Activated CD4-positive, alpha-beta T cell treated with anti-CD3 and anti-CD28 coated beads for 24 hours (primary cell): ENCODE measurements at places on chromosomes 12 and 14.

DNA sequence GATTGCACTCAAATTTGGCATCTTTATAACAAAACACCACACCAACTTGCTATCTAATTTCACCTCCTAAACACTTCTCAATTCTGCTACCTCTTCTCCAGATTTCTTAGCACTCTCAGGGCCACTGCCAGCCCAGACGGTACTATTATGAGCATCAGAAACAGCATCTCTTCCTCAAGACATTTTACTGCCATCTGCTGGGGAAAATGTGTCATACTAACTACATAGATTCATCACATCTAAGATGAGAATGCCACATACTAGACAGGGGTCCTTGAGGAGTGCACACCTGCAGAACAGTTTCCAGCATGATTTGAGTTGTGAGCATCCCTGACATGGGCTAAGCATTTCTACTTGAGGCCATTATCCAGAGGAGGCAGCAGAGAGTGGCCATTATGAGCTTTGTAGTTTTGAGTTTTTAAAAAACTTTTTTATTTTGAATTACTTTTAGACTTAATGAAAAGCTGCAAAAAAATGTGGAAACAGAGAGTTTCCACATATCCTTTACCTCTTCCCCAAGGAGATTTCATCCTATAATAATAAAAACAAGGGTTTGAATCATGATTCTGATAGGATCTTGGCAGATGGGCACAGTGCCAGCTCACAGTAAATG, 15.1 kb upstream of the GRIP1 start:
- DNase-seq, result peak; percentile 18

- DNase-seq, result no peak
Measured at GRCh38 chr12:38682521-38682920, 222.9 kb downstream of the CPNE8 start.

DNA sequence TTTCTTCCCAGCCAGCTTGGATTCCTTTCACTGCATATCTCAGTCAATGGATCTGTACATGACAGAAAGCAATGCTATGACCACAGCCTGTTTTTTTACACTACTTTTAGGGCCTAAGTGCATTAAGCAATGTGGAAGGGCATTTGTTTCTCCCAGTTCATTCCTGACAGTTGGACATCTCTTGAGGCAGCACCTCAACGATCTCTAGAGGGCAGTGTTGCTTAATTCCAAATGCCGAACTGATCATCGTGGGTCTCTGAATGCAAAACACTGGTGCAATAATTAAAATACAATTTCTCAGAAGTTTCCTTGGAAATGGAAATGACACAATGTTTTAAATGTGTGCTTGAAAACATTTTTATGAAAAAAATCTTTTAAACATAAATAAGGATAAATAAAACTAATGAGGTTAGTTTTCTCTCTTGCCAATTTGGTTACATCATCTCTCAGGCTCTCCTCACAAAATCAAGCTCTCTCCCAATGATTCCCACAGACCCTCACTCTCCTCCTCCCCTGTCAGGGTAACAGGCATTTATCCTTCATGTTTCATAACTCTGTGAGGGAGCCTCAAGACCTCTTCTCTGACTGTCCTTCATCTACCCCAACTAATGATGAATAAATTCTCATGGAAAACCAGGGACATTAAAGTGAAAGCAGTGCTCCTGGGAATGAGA, 192.4 kb upstream of the SLC16A7 start:
- DNase-seq, result no peak

DNA sequence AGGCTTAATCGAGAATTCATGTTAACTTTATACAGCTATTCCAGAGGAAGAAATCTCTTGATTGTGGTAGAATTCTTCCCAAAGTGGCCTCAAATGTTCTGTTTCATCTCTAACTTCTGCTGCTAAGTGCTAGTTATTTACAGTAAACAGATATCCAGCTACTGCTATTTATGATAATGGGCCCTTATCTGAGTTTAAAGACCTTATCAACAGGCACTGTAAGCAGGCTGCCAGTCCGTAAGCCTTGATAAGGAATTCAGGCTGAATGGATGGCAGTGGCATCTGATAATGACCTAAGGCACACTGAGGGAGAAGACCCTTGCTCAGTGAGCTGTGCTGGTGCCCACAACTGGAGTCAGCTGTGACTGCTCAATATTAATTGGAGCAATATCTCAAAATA, 59.0 kb downstream of the PAX9 start:
- DNase-seq, result no peak

DNA sequence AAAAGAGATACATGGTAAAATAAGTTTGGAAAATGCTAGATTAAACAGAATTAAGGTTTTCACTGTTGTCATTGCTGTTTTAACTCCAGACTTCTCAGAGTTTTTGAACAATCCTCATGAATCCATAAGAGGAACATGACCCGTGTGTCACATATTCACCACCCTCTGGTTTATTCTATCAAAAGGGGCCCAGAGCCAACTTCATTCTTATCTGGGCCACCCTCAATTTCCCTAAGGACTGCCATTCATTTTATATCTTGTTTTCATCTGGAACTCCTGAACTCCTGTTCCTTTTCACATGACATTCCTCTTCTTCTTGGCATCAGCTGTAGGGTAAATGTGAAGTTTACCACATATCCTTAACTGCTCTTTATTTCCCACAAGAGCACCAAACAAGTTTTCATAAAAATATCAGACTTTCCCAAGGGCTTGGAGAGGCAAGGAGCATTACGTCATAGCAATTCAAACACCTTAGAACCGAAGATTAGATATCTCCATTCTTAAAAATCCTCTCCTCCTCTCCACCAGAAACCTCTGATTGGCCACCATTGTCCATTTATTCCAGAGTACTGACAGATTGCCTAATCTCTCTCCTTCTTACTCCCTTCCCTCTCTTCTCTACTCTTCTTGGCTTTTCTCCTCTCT, 225.2 kb downstream of the SEC23A start:
- no peak for DNase-seq

DNA sequence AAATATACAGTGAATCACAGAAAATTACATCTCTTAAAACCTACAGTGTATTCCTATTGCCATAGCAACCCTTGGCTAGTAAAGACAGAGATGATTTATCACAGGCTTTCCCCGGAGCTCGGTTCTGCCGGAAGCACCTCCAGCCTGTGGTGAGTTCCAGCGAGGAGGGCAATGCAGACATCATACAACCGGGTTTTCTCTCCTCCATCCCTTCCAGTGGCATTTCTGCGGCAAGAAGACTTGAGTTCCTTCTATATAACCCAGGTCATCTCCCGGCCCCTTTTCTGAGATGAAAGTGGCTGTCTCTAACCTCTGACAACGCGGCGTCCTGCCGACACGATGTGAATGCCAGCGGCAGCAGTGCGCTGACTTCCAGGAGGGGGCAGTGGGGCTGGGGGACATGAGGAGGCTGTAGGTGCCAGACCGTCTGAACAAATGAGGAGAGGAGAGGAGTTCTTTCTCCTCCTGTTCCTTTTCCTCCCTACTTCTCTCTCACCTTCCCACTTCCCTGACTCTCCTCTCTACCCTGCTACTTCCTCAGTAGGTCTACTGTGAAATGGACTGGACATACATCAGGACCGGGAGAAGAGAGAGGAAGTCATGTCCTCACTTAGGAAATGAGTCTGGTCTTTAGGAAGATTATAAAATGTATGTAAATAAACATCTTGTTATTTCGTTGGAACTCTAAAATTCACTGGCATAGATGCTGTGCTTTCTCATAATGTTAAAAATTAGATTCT, 68.6 kb upstream of the MAX start:
- DNase-seq, result peak; percentile 23

GRCh38 chr12:5921966-5922899, 22.8 kb downstream of the ANO2 start:
- DNase-seq, result no peak

DNA sequence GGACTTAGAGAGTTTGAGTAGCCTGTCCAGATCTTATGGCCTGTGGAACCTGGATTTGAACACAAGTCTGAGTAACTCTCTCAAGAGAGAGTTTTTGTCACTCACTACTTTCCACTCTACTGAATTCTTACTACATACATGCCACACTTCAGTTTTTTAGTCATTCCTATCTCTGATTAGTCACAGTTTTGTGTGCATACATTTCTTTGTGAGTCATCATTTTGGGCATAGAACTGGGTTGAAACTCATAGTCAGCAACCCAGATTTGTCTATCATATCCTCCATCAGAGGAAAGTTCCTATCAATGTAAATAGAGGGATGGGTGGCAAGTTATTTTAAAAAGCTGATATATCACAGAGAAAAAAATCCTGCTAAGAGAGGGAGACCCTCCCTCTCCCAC, 42.9 kb downstream of the FLRT2 start:
- no peak for DNase-seq

DNA sequence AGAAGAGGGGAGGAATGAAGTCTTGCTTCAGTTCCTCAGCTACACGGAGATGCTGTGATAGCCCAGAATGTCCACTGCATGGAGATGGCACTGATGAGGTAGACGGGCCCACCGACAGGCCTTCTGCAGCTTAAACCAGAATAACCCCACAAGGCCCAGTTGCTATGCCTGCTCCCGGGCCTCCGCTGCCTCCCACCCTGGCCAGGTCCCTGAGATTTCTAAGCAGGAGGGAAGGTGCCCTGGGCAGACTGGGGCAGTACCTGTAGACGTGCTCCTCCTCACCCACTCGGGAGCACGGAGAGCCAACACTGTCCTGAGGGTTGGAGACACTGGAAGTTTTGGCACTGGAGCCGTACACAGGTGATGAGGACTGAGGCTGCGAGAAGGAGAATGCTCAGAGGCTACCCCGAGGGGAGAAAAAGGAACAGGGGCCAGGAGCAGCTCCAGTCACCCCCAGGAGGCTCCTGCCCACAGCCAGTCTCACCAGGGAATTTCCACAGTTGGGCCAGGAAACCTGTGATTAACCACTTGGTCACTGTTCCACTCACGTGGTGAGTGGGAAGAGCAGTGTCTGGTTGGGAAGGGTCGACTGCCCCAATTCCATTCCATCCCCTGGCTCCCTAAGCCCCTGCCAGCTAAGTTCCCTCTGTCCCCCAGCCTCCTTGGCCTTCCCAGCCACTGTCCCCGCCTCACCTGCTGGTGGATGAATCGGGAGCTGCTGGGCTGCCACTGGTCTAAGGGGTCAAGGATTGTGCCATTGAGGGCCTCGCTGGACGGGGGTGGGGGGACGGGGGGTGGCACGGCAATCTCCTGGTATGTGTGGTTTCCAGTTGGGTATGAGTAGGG, 22.8 kb upstream of the RPLP0 start:
- no peak for DNase-seq

GRCh38 chr14:31947076-31947475, 130.0 kb upstream of the ARHGAP5 start:
- no peak for DNase-seq

GRCh38 chr12:82325540-82326336, 32.4 kb downstream of the CCDC59 start:
- DNase-seq, result no peak

GRCh38 chr14:23321572-23322547, 603 bp downstream of the PABPN1 start:
- DNase-seq, result peak; percentile 35

DNA sequence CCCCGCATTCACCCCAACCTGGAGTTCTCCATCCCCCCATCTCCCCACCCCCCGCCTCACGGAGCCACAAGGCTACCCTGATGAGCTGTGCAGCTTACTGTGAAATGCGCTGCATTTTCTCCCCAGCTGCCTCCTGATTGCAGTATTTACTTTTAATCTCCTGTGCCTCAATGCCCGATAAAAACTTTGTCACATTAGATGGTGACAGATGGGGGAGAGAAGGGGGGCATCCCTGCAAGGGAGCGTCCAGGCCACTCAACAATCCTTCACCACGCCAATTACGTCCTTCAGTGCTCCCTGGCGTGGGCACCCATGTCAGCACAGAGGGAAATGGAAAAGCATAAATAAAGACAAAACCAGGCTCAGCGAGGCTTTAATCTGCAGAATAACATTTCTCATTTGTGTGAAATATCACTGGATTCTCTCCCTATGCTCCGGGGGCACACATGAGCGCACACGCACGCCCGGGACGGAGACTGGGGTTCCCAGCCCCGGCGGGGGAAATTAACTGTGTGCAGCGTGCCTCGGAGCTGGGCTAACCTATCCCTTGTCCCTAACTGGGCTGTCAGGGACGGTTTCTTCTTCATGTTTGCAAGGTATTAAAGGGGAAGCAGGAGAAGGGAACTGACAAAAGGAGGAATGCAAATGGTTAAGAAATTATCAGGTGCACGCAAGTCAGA, 186.7 kb upstream of the VASH1 start:
- DNase-seq, result no peak

- no peak for DNase-seq
Measured at GRCh38 chr14:40393143-40393542, 960.9 kb upstream of the FBXO33 start.

- DNase-seq, result no peak
Measured at GRCh38 chr14:98280436-98280835, 991.6 kb downstream of the BCL11B start.

GRCh38 chr14:90491911-90492531, 95.2 kb downstream of the CALM1 start:
- DNase-seq, result no peak

DNA sequence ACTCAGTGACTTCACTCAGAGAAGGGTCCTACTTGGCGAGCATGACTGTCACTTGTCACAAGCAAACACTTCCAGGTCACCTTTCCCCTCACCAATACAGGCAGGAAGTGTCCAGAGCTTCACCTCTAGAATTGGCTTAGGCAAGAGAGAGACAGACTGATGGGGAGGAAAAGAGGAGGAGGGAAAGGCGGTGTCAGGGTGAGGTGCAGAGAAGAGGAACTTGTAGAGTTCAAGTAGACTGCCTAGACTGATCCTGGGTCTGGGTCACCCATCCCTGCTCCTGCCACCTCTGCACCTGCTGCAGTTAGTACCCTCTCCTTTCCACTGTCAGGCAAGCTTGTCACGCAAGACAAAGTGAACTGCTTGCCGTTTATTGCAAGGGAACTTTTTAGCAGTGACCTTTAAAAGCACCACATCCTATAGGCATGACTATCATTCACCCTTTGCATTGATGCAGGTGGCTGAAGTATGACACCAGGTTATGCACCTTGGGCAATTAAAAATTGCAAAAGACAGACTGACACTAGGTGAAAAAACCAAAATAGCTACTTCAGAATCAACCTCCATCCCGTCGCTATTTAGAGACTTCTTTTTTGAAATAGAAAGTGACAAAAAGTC, 292.4 kb downstream of the SYT1 start:
- no peak for DNase-seq

DNA sequence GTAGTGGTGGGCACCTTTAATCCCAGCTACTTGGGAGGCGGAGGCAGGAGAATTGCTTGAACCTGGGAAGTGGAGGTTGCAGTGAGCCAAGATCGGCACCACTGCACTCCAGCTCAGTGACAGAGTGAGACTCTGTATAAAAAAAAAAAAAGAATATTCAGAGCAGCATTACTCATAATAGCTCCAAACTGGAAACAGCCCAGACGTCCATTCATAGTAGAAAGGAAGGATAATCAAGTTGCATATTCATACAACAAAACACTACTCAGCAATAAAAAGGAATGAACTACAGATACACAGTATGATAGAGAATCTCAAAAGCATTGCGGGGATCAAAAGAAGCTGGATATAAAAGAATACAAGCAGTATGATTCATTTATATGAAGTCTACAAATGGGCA, 19.1 kb downstream of the TMEM30B start:
- no peak for DNase-seq

- DNase-seq, result no peak
Measured at GRCh38 chr14:44960146-44960545, 1.6 kb downstream of the KLHL28 start.

GRCh38 chr12:79442396-79442795, 248.4 kb downstream of the PAWR start:
- DNase-seq, result no peak
